ENCODE measurements at places on chromosomes 11 and 22. TPM values are rescaled to one million over a fixed set of nuclear protein-coding genes. Genes with fewer than 3 reads are reported as not detected.

DNA sequence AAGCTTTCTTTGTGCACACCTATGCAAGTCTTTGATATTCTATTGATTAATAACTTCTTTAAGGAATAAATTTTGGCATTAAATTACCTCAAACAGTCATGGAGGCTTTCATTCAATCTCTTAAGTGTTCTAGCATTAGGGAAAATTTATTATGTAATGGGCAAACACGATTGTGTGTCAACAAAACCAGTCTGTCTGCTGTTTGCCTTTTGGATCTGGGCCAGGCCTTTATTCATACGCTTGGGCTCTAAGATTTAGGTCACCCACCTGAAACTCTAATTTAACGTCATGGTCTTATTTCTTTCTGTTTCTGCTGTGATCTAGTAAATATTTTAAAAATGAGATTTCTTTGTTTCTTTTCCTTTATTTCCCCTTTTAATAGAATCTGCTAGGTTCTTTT is 1270.6 kb downstream of the LRRC4C start:
- H3K36me3 ChIP-seq: no peaks in the 10 kb centered on the region
- no peak for DNase-seq
- H3K4me3 ChIP-seq: no peak overlapping the region
- no peaks in the 10 kb centered on the region for H3K4me1 ChIP-seq
- peaks cover 10% of the 10 kb centered on the region for H3K27me3 ChIP-seq

GRCh38 chr11:125314276-125315078 is 149.9 kb downstream of the PKNOX2 start:
- H3K27me3 ChIP-seq: no peaks in the 10 kb centered on the region
- DNase-seq: no peak
- no peaks in the 10 kb centered on the region for H3K36me3 ChIP-seq
- peak overlapping the region; percentile 36 for H3K27ac ChIP-seq

Gene KCNC1
- total RNA-seq: not detected

Gene PARVA
- 75.4 TPM for total RNA-seq

Gene CFAP300
- total RNA-seq: 0.99 TPM

DNA sequence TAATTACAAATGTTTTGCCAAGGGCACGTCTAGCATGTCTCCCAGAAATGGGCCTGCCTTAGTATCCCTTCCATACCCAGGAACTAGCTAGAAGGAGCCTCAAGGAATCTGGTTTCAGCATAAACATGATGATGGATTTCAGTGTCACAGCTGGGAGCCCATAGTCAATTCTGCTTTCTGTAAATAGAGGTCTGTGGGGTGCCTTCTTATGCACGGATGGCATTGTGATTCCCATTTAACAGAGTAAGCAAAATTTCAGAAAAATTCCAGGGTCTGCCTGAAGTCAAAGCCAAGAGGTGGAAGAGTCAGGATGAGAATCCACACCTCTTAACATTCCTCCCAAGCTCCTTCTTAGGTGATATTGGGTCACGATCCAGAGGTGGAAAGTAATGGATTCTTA is 12.1 kb downstream of the DUSP18 start:
- DNase-seq: no peak
- peaks cover 6% of the 10 kb centered on the region for H3K36me3 ChIP-seq
- H3K4me3 ChIP-seq: no peak overlapping the region
- no peaks in the 10 kb centered on the region for H3K27me3 ChIP-seq
- peaks cover 2% of the 10 kb centered on the region for H3K4me1 ChIP-seq

Gene MIAT
- total RNA-seq: 0.66 TPM

DNA sequence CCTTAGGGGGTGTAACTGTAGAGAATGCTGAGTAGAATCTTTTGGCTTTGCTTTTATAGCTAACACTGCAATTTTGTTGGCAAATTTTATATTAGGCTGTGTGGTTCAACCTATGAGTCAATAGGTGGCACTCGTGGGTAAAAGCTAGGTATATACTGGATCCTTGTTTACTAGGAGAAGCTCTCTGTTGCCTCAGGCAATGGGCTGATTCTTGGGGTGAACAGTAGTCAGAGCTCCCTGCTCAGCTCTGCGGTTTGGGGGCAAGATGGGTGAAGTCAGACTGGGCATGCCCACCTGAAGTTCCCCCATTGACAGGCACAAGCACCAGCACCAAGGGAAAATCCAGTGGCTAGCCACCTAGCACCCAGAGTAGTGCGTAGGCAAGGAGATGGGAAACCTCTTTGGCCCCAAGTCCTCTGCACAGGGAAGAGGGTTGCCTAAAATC is 238.7 kb downstream of the FAM181B start:
- no peak overlapping the region for H3K27ac ChIP-seq
- DNase-seq: no peak
- no peaks in the 10 kb centered on the region for H3K36me3 ChIP-seq
- H3K27me3 ChIP-seq: no peaks in the 10 kb centered on the region
- H3K4me3 ChIP-seq: no peak overlapping the region

Gene EFCAB6
- 1.8 TPM for total RNA-seq
